Cardiac muscle cell (in vitro differentiated cells and primary cell): ENCODE measurements at places on chromosomes 12 and 14.

- no peak for DNase-seq
These were observed 665.6 kb downstream of the C12orf50 start for GRCh38 chr12:87363497-87364084.

DNA sequence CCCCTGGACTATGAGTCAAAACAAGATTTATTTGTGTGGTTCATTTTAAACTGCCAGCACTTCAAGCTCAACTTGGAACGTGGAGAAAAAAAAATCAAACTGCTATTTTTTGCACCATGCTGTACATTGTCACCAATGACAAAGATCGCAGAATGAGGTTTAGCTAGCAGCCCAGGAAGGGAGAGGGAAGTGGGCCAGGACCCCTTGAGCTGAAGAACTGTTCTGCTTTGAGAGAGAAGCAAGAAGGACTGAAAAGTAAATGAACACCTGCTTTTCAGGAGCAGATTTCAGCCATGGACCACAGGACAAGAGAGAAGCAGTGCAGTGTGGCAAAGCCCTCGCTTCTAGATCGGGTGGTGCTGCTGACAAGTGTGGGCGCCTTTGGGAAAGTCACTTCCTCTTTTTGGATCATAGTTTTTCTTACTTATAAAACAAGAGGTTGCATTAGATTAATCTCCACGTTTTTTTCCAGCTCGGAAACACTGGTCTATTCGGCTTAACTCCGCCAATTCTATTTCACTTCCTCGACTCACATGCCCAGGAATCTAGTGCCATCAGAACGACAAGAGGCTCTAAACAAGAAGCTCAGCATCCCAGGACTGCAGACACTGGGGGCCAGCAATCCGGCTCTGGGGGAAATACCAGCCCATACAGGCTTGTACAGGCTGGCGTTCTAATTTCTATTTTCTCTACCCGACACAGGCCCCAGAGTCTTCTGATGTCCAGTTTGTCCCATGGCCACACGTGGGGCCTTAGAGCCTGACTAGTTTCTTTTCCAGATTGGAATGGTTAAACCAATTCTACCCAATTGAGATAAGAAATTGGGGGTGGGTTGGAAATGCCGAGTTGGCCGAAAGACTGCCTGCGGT is 129.9 kb downstream of the CRACR2A start:
- DNase-seq, result no peak

DNA sequence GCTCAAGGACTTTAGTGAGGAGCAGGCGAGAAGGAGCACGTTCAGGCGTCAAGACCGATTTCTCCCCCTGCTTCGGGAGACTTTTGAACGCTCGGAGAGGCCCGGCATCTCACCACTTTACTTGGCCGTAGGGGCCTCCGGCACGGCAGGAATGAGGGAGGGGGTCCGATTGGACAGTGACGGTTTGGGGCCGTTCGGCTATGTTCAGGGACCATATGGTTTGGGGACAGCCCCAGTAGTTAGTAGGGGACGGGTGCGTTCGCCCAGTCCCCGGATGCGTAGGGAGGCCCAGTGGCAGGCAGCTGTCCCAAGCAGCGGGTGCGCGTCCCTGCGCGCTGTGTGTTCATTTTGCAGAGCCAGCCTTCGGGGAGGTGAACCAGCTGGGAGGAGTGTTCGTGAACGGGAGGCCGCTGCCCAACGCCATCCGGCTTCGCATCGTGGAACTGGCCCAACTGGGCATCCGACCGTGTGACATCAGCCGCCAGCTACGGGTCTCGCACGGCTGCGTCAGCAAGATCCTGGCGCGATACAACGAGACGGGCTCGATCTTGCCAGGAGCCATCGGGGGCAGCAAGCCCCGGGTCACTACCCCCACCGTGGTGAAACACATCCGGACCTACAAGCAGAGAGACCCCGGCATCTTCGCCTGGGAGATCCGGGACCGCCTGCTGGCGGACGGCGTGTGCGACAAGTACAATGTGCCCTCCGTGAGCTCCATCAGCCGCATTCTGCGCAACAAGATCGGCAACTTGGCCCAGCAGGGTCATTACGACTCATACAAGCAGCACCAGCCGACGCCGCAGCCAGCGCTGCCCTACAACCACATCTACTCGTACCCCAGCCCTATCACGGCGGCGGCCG is 1.1 kb downstream of the PAX9 start:
- DNase-seq, result no peak

GRCh38 chr12:92602476-92602875 is 100.3 kb upstream of the PLEKHG7 start:
- DNase-seq, result peak; percentile 91

DNA sequence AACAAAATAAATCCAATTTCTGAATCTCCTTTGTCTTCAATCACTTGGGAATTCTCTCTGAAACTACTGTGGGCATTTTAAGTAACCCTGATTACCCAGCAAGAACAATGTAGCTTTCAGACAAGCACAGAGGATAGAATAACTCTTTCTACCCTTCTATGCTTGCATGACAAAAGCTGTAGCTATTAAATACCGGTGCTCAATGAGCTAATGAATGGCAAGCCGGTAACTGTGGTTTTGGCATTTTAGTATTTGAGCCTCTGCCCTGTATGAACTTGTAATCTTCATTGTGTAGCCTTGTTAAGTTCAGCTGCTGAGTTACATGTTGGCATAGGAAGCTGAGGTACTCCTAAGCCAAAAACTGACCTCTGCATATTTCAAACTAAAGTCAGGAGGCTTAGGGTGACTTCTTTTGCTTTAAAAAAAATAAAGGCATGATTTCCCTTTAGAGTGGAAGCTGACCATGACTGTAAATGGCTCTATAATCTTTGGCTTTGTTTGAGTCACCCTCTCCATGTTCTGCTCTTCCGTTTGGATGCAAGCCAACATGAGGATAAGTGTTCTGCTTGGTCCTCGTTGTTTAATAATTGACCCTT is 171.0 kb upstream of the HIF1A start:
- peak; percentile 88 for DNase-seq

DNA sequence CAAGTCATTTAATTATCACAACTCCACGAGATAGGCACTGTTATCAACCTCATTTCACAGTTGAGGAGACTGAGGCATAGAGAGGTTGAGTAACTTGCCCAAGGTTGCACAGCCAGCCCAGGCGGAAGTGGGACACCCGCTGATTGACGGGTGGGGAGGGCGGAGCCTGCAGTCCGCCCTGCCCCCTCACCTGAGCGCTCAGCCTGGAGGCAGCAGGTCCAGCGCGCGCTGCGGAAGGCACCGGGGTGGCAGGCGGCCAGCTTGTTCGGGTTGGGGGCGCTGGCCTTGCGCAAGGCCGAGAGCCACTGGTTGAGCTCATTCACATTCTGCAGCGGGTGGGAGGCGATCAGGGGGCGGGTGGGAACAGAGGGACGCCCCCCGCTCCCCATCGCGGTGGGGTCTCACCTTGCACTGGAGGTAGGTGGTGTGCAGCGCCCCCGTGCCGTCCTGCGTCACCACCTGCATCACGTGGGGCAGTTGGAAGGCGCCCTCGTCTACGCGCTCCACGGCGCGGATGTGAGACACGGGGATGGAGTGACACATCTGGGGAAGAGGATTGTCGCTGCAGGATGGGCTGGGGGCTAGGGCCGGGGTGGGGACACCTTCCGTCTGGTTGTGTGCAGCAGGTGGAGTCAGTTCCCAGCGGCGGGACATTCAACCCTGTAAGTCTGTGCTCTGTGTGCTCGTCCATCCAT is 31.7 kb downstream of the RASAL1 start:
- DNase-seq, result peak; percentile 21

- DNase-seq, result peak; percentile 79
These were observed 117.7 kb downstream of the OTOGL start for GRCh38 chr12:80217011-80217535.
